ENCODE measurements at places on chromosomes 5 and 9. TPM values are rescaled to one million over a fixed set of nuclear protein-coding genes. Genes with fewer than 3 reads are reported as not detected.

The ISL1 gene
- not detected for polyA plus RNA-seq

The PCDHB10 gene
- polyA plus RNA-seq, result 6.8 TPM

The FGF1 gene
- 17.3 TPM for polyA plus RNA-seq

DNA sequence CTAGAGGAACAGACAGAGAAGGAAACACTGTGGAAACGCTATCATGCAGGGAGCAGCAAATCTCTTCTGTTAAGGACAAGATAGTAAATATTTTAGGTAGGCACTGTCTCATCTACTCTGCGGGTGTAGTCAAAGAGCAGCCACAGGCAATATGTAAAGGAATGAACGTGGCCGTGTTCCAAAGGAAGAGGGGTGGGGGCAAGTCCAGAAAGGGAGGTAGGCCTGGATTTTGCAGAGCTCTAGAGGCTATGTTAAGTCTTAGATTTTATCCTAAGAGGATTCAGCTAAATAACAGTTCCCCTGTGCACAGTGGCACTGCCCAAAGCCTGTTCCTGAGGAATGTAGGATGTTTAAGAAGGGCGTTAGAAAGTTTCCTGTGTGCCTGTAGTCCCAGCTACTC is 161.6 kb downstream of the ACTL7B start:
- no peak for DNase-seq

- DNase-seq, result no peak
These were observed 861 bp downstream of the ZFYVE16 start for GRCh38 chr5:80408484-80409366.

DNA sequence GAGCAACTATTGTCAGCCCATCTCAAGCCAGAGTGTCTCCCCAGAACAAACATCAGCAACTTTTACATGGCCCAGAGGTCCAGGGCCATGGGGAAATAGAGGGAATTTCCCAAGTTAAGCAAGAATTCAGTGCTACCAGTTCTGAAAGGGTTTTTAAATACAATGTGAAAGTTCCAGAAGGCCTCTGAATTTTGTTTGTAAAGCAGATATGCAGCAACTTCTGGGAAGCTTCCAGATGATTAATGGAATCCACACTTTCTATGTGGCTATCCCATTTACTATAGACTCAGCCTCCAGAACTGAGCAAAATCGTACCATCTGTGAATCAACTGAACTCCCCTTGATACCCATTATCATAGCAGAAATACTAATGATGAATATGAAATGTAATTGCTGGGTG is 93.8 kb downstream of the FEM1C start:
- no peak for DNase-seq

DNA sequence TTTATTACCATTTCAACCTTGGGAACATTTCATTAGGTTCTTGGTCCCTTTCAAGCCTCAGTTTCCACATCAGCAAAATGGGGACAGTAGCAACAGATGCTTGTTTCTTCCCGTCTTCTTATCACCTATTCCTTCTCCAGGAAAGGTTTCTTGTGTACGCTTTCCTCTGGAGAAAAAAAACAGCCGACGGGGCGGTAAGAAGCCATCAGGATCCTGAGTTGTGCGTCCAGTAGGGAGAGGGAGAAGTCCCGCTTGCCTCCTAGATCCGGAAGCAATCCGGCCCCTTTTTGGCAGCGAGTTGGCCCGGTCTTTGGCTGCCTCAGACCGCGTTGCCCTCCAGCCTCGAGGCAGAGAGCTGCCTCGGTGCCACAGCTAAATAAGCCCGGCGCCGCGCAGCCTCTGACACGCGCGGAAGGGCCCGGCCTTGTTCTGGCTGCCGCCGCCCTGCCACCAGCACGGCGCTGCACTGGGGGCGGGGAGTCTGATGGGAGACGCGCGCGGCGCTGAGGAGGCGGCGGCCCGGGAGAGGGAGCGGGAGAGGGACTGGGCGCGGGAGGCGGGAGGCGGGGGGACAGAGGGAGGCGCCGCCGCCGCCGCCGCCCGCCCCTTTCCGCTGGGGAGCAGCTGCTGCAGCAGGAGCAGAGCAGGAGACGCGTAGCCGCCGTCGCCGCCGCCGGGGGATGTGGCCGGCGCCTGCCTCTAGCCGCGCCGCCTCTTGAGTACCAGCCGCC is at the start of gene SLC44A1:
Gene SLC44A1, plus strand, starts transcription at position 649 of the 731 bp plus-strand sequence. CDS start 218 bp downstream, outside the sequence.
- peak; percentile 77 for DNase-seq

- DNase-seq, result no peak
These were observed 6.4 kb downstream of the ISCA1 start for GRCh38 chr9:86275962-86276361.

DNA sequence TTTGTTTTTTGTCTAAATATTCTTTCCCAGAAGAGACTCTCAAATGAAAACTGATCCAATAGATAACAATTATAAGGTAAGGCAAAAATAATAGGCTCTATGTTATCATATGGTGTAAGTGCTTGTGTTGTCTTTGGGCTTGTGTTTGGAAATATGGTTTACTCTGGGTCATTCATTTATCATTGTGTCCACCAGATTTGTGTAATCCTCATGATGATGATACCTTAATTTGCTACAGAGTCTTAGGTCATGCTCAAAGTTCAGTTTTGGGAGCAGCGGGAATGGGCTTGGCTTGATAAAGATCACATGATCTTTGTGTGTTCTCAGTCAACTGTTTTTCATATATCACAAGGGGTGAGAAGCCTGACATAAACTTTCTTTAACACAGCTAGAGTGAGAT is 34.2 kb downstream of the PLPPR1 start:
- no peak for DNase-seq

All from renal cortex interstitium (tissue), 15 donors.